ENCODE measurements at places on chromosomes 3 and 15. TPM values are rescaled to one million over a fixed set of nuclear protein-coding genes. Genes with fewer than 3 reads are reported as not detected.

PPP1R14D gene
- total RNA-seq, result 0.37 TPM

TOP2B gene
- 51.0 TPM for total RNA-seq

- no peaks in the 10 kb centered on the region for H3K36me3 ChIP-seq
- H3K4me1 ChIP-seq, result peaks cover 11% of the 10 kb centered on the region
- no peak overlapping the region for H3K27ac ChIP-seq
Observed at GRCh38 chr3:136804813-136805212, 14.1 kb upstream of the SLC35G2 start.

- no peak overlapping the region for H3K4me3 ChIP-seq
- no peaks in the 10 kb centered on the region for H3K4me1 ChIP-seq
- DNase-seq, result no peak
- no peak overlapping the region for H3K27ac ChIP-seq
- H3K27me3 ChIP-seq, result no peaks in the 10 kb centered on the region
Observed at GRCh38 chr3:134086616-134087015, 56.9 kb upstream of the SLCO2A1 start.

- H3K27me3 ChIP-seq, result no peaks in the 10 kb centered on the region
- peaks cover 13% of the 10 kb centered on the region for H3K4me1 ChIP-seq
- no peaks in the 10 kb centered on the region for H3K36me3 ChIP-seq
- H3K4me3 ChIP-seq, result no peak overlapping the region
- DNase-seq, result no peak
- no peak overlapping the region for H3K27ac ChIP-seq
Observed at GRCh38 chr15:62899090-62899493, 143.5 kb upstream of the TPM1 start.

DNA sequence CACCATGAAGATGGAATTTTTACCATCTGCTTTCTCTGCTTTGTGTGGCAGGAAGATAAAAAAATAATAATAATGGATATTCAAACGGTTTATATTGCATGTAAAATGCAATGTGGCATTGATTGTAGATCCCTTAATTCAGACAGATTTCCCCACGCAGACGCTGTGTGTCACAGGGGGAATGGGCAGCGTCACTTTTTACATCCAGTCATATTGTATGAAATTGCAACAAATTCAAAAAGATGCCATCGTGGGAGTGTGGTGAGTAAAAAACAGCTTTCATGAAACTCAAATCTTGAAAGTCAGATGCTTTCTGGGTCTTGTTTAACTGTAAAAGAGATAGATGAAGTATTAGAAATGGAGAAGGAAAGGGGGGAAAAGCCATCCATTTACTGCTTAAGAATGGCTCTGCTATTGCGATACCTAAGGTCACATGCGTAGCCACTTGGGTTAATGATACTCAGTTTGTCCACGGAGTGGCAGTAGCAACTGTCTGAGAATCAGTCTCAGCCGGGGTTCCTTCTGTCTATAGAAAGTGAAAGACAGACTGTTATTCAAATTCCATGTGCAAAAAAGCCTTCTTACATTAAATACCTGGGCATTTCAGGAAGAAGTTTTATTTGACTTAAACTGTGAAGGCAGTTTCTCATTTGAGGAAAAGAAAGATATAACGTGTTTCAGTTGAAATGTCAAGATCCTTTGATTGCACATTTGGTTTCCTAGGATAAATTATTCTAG, 28.5 kb downstream of the BTD start:
- peaks cover 26% of the 10 kb centered on the region for H3K4me1 ChIP-seq
- no peaks in the 10 kb centered on the region for H3K27me3 ChIP-seq
- H3K4me3 ChIP-seq, result no peak overlapping the region
- H3K36me3 ChIP-seq, result no peaks in the 10 kb centered on the region
- DNase-seq, result peak; percentile 48

DNA sequence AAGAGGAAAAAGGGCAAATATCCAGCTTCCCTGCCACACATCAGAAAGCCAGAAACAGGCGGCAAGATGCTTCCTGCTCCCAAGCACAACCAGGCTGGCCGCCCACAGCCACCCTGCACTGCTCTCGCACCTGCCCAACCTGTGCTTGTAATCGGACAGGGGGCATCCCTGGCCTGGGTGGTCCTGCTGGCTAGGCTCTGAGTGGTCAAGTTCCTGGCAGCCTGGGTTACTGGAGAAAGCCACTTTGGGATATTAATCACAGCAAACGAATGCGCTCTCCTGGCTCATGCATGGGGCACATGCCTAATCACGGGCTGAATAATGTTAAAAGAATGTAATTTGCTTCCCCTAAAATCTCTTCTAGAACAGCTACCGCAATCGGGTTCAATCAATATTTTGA, 442.4 kb downstream of the MCTP2 start:
- no peak overlapping the region for H3K27ac ChIP-seq
- no peaks in the 10 kb centered on the region for H3K4me1 ChIP-seq
- H3K27me3 ChIP-seq, result no peaks in the 10 kb centered on the region
- DNase-seq, result no peak
- no peaks in the 10 kb centered on the region for H3K36me3 ChIP-seq

UBR1 gene
- 18.4 TPM for total RNA-seq

- H3K4me1 ChIP-seq, result no peaks in the 10 kb centered on the region
- no peaks in the 10 kb centered on the region for H3K27me3 ChIP-seq
- H3K36me3 ChIP-seq, result peaks cover 6% of the 10 kb centered on the region
- no peak for DNase-seq
Observed at GRCh38 chr3:32146746-32147211, 40.4 kb downstream of the GPD1L start.

DNA sequence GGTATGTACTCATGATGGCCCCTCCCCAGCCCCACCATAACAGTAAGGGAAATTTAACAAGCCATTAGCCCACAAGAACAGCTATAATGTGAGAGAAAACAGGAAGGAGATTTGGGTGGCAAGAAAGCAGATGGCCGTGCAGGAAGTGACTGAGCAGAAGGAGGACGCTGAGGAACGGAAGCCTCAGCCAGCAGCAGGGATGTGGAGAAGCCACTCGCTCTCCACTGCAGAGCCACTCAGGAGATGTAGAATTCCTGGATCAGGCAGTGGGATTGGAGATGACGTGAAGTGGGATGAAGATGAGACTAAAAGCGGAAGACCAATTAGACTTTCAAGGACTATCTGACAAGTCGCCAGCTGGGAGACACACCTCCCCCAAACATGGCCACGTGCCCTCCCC, 31.2 kb downstream of the PRR23E start:
- no peak overlapping the region for H3K4me3 ChIP-seq
- no peaks in the 10 kb centered on the region for H3K4me1 ChIP-seq
- no peaks in the 10 kb centered on the region for H3K36me3 ChIP-seq
- H3K27me3 ChIP-seq, result no peaks in the 10 kb centered on the region

DNA sequence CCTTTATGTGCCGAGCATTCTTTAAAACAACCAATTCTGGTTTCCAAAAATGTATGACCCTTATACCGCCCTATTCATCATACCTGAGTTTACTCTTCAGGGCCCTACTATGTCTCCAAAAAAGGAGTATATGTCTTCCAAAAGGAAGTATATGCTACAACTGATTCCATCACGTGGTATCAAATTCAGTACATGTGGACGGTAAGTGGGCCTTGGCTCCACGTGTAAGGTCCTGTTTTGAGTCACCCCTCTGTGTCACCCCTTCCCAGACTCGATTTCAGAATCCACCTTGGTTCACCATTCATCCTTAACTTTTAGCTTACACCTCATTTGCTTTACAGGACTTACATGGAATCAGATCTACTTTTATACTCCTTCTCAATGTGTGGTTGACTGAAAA, 37.8 kb downstream of the ABHD2 start:
- DNase-seq, result no peak
- H3K4me1 ChIP-seq, result peaks cover 77% of the 10 kb centered on the region
- H3K27ac ChIP-seq, result peak overlapping the region; percentile 62
- no peak overlapping the region for H3K4me3 ChIP-seq

- H3K36me3 ChIP-seq, result no peaks in the 10 kb centered on the region
- no peak overlapping the region for H3K4me3 ChIP-seq
- no peak overlapping the region for H3K27ac ChIP-seq
- H3K4me1 ChIP-seq, result no peaks in the 10 kb centered on the region
- H3K27me3 ChIP-seq, result no peaks in the 10 kb centered on the region
Observed at GRCh38 chr3:143700431-143700975, 147.8 kb downstream of the SLC9A9 start.

CHRNA7 gene
- 0.76 TPM for total RNA-seq

ADGRG7 gene
- not detected for total RNA-seq

GRCh38 chr3:151770956-151771355, 37.2 kb downstream of the AADACL2 start:
- peaks cover 54% of the 10 kb centered on the region for H3K4me1 ChIP-seq
- no peaks in the 10 kb centered on the region for H3K36me3 ChIP-seq
- H3K27ac ChIP-seq, result peak overlapping the region; percentile 58
- no peak overlapping the region for H3K4me3 ChIP-seq
- peak; percentile 72 for DNase-seq
- H3K27me3 ChIP-seq, result no peaks in the 10 kb centered on the region

ANP32A gene
- total RNA-seq, result 42.6 TPM

DNA sequence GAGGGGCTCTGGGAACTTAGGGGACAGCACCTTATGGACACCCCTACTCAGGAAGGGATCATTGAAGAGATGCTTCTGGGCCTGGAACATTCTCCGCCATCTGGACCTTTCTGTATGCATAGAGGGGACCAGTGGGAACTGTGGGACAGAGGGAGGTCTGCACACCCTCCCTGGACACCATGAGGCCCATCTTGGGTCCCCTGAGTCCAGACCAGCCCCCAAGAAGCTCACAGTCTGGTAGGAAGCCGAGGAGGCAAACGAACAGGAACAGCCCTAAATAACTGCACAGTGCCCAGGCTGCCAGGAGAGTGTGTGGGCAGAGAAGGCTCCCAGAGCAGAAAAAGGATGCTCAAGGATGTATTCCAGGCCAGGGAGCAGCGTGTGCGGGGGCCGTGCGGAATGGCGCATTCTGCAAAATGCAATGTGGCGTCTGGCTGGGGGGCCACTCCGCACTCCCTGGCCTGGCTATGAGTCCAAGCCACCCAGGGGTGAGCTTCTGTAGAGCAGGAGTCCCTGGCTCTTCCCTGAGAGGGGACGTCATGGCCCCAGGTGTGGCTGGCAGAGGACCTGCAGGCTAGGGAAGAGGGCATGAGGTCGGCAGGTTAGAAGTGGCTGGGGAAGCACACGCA, 24.5 kb upstream of the KLF13 start:
- no peak overlapping the region for H3K27ac ChIP-seq
- H3K36me3 ChIP-seq, result no peaks in the 10 kb centered on the region

CSK gene
- 35.1 TPM for total RNA-seq

ANKUB1 gene
- not detected for total RNA-seq

NOX5 gene
- total RNA-seq, result 0.14 TPM

DNA sequence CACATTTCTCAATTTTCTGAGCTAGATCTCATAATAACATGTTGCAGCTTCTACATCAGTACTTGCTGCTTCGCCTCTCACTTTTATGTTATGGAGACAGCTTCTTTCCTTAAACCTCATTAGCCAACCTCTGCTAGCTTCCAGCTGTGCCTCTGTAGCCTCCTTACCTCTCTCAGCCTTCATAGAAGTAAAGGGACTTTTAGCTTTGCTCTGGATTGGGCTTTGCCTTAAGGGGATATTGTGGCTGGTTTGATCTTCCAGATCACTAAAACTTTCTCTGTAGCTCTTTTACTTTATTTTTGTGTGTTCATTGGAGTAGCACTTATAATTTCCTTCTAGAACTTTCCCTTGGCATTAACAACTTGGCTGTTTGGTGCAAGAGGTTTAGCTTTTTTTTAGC, 150.1 kb downstream of the ATG7 start:
- H3K27me3 ChIP-seq, result no peaks in the 10 kb centered on the region
- H3K36me3 ChIP-seq, result no peaks in the 10 kb centered on the region

MUC20 gene
- total RNA-seq, result 5.2 TPM

DNA sequence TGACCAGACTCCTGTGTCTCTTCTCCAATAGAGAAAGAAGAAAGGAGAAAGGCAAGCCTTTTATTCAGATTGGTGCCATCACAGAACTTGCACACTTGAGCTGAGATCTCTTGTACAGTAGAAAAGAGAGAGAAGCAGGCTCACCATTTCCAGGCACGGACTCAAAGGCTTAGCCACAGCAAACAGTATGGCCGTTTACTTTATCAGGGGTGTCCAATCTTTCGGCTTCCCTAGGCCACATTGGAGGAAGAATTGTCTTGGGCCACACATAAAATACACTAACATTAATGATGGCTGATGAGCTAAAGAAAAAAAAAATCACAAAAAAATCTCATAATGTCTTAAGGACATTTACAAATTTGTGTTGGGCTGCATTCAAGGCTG, 5.0 kb downstream of the IFT80 start:
- no peak overlapping the region for H3K4me3 ChIP-seq
- DNase-seq, result no peak
- no peaks in the 10 kb centered on the region for H3K36me3 ChIP-seq
- H3K27ac ChIP-seq, result no peak overlapping the region

GRCh38 chr3:152298393-152299248, 29.9 kb downstream of the MBNL1 start:
- no peaks in the 10 kb centered on the region for H3K36me3 ChIP-seq
- no peaks in the 10 kb centered on the region for H3K27me3 ChIP-seq
- peak overlapping the region; percentile 87 for H3K27ac ChIP-seq
- peak; percentile 55 for DNase-seq
- H3K4me1 ChIP-seq, result peaks cover 59% of the 10 kb centered on the region
- H3K4me3 ChIP-seq, result peak overlapping the region; percentile 14

- no peak overlapping the region for H3K4me3 ChIP-seq
- H3K4me1 ChIP-seq, result no peaks in the 10 kb centered on the region
- no peak for DNase-seq
- no peaks in the 10 kb centered on the region for H3K27me3 ChIP-seq
- H3K27ac ChIP-seq, result no peak overlapping the region
Observed at GRCh38 chr3:72306800-72307341, 521.9 kb upstream of the PROK2 start.

DNA sequence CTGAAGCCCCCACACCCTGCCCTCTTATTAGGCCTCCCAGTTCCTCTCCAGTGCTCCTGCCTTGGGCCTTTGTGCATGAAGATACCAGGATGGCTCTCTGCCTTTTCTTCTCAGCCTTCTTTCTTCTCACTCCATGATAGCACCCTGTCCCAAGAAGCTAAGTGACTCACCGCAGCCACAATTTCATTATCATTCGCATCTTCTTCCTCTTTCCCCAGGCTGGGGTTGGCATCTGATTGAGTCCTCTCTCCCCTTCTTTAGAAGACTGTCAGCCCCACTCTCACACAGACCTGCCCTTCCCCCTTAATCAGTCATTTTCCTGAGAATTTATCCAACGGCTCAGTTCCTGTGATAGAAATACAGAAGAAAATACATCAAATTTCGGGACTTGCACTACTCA, 102.0 kb downstream of the STAC start:
- no peaks in the 10 kb centered on the region for H3K27me3 ChIP-seq
- no peak overlapping the region for H3K27ac ChIP-seq
- DNase-seq, result no peak
- no peaks in the 10 kb centered on the region for H3K4me1 ChIP-seq

GRCh38 chr3:58271901-58272501, 34.0 kb upstream of the RPP14 start:
- H3K4me3 ChIP-seq, result no peak overlapping the region
- no peak for DNase-seq
- no peaks in the 10 kb centered on the region for H3K4me1 ChIP-seq
- no peaks in the 10 kb centered on the region for H3K27me3 ChIP-seq

RAB6B gene
- total RNA-seq, result 1.8 TPM

- no peaks in the 10 kb centered on the region for H3K4me1 ChIP-seq
- no peak for DNase-seq
- peaks cover 8% of the 10 kb centered on the region for H3K36me3 ChIP-seq
- H3K27me3 ChIP-seq, result no peaks in the 10 kb centered on the region
- H3K27ac ChIP-seq, result no peak overlapping the region
Observed at GRCh38 chr15:99371180-99372103, 120.2 kb downstream of the LRRC28 start.

- no peak for DNase-seq
- no peaks in the 10 kb centered on the region for H3K27me3 ChIP-seq
- no peaks in the 10 kb centered on the region for H3K36me3 ChIP-seq
Observed at GRCh38 chr15:88230823-88231222, 25.7 kb downstream of the NTRK3 start.
